Activated CD8-positive, alpha-beta memory T cell treated with anti-CD3 and anti-CD28 coated beads for 1 hour (primary cell): ENCODE measurements at places on chromosomes 4 and X.

DNA sequence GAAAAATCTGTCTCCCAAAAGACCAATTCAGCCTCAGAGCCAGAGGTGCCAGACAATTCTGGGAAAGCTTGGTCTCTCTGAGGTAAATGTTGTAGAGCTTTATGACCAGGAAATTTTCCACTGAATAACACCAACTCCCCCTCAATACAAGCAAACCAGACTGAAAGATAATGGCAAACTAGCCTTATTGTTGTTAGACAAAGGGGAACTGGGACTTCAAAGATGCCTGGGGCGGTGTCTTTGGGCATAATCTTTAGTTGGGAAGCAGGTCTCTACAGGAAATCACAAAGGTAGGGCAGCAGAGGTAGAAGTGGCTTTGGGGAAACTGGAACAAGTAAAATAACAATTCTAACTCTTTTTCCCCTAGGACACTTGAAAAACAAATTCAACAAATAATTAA lies 12.0 kb downstream of the COL4A6 start:
- no peak for DNase-seq

DNA sequence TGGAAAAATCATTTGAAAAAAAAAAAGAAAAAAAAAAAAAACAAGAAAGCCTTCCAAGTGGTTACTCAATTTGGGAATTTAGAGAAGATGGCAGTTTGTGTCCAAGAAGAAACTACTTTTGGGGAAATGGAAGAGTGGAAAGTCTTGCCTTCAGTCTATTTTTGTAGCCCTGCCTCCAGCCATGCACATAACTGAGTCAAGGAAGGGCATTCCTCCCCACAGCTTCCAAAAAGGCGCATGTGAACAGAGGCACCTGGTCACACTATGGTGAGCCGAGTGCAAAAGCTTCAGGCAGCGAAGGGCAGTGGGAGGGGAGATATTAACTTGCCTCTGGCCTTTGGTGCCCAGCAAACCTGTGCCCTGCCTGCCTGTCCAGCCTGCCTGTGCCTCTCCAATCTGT lies 163.7 kb downstream of the SMIM20 start:
- DNase-seq: no peak

- no peak for DNase-seq
These were observed 55.6 kb upstream of the RBM47 start for GRCh38 chr4:40685300-40685699.

DNA sequence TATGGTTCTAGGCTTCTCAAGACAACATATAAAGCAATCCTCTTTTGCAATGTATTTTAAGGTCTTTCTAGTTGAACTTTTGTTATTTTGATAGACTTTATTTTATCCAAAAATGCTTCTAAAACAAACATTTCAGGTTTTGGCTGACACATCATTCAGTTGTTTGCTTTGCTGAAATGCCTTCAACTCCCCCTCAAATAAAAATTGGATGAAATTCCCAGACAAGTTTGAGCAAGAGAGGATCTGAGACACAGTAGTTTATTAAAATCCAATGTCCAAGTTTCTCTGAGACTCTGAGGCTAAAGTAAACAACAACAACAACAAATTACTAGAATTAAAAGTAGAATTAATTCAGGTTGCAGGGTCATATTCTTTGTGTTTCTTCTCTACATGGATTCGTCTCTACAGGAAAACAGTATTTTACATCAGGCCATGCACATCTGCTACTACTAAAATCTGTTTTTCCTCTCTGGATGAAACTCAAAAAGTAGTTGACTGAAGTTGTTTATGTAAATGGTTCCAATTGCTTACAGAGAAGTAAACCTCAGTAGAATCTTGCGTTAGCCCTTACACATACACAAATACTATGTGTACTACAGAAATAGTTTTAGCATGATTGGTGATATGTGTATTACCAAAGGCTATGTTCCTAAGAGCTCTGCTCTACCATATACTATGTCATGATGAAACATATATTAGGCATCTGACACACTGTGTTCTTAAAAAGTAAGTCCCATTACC lies 64.9 kb downstream of the PRSS12 start:
- no peak for DNase-seq
